Stimulated activated CD4-positive, alpha-beta T cell treated with anti-CD3 and anti-CD28 coated beads, TNF-alpha, amount 100 ng/mL, for 48 hours (primary cell): ENCODE measurements at places on chromosomes 16 and 17.

GRCh38 chr16:86019446-86020047 lies 120.6 kb downstream of the IRF8 start:
- DNase-seq, result no peak

DNA sequence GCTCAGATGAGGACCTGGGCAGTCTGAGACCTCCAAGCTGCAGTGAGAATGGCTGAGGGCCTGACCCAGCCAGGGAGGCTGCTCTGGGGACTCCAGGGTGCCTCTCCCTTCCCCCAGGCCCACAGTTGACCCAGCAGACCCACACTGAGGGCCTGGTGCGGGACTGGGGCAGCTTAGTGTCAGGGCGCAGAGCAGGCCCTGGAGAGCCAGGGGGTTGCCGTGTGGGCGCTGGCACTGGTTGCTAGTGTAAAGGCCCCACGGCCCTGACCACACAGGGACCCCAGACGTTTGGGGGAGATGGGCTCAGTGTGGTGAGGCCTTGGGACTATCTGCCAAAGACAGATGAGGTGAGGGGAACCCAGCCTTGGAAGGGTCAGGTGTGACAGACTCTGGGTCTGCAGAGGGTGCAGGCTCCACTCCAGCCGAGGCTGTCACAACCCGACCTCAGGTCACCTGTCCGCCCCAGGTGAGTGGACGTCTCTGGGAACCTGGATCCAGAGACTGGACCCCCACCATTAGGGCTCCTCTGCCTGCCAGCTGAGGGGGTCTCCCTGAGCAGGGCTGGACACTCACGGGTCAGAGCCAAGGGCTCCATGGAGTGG lies 50.8 kb upstream of the GNG13 start:
- DNase-seq, result no peak

DNA sequence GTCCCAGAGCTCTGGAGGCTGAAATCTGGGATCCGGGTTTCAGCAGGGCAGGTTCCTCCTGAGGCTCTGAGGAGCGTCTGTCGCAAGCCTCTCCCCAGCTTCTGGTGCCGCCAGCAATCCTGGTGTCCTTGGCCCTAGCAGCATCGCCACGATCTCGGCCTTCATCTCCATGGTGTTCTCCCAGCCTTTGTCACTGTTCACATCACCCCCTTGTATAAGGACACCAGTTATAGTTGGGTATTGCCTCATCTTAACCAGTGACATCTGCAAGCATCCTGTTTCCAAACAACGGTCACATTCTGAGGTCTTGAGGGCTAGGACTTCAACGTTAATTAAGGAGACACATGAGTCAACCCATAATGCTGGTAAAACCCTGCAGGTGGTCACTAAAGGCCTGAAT lies 2.8 kb upstream of the PPP1R27 start:
- no peak for DNase-seq

GRCh38 chr17:7132511-7133094 lies 18.0 kb upstream of the ASGR2 start:
- DNase-seq, result peak; percentile 27

- DNase-seq, result no peak
Observed at GRCh38 chr16:84692451-84693214, 7.2 kb upstream of the USP10 start.

DNA sequence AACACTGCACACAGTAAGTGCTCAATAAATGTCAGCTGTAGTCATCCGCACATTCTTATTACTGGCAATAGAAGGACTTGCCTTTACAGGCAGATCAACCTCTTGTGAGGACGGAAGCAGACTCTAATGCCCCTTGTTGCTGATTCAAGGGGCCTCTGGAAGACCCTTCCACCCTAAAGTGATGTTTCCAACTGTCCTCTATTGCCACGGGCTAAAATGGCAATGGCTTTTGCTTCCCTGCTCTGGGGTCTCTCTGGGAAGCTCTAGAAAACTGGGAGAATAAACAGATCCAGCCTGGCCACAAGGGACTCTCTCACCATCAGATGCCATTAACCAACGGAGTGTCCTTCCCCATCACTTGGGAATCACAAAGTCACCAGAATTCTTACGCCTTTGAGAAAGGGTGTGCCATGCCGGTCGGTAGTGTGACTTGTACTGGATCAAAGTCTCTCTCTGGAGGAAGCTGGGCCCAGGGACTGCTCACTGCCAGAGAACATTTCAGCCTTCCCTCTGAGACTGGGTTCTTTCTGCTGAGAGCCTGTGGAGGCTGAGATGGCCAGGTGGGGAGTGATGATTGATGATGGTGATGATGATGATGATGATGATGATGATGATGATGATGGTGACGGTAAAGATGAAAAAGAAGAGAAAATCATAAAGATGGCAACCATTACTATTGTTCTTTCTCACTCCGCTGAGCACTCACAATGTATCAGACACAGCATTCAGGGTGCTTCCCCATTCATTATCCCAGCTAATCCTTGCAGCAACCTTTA lies 146.8 kb downstream of the CYLD start:
- no peak for DNase-seq

DNA sequence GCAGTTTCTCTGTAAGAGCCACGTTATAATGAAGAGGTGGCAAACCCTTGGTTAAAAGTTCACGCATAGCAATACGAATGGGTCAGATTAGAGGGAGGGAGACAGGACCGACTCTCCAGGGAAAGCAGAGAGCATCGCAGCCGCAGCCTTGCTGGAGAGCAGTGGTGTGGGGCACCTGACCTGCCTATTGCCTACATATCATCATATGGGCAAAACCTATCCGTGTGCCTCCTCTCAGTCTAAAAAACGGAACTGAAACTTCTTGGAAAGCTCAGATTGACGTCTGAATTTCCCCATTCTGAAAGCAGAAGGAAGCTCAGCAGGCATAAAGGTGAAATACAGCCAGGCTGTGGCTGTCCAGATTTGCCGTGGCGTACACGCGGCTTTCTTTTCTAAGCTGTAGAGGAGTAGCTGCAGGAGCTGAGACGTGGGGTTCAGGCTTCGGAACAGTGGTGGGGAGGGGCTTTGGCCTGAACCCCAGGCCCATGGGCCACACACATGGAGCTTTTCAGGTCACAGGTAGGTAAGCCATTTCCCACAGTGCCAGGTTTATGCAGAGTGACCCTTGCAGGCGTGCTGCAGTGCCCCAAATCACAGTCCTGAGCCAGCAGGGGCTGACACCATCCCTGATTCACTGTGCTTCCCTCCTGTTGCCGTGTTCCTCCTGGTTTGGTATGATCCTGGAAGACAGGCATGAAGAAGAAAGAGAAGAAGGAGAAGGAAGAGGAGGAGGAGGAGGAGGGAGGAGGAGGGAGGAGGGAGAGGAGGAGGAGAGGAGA lies 41.6 kb upstream of the TNRC6C start:
- DNase-seq, result no peak

- no peak for DNase-seq
Observed at GRCh38 chr16:22001591-22001990, 675 bp upstream of the PDZD9 start.

- no peak for DNase-seq
Observed at GRCh38 chr16:63856537-63856936, 1265.3 kb downstream of the CDH11 start.

- no peak for DNase-seq
Observed at GRCh38 chr17:41762841-41763240, 23.7 kb downstream of the JUP start.

DNA sequence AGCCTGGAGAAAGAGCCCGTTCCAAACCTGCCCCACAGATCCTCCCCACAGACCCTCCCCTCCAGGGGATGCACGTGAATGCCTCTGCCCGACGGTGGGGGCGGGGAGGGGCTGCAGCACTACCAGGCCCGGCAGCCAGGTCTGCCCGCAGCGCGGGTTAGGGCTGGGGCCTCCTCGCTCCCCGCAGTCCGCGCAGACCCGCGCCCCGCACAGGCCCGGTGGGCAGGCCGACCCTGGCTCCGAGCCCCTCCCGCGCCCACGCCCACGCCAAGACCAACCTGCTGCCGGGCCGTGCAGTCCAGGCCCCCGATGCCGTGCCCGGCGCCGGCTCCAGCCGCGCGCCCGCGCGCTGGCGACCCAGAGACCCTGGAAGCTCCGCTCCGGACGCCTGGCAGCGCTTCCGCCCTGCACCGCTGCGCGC lies at the start of gene RPUSD1:
Gene RPUSD1 (minus strand): TSS at position 404 of the 421 bp plus-strand sequence. CDS start 644 bp downstream, outside the sequence.
- DNase-seq, result no peak

DNA sequence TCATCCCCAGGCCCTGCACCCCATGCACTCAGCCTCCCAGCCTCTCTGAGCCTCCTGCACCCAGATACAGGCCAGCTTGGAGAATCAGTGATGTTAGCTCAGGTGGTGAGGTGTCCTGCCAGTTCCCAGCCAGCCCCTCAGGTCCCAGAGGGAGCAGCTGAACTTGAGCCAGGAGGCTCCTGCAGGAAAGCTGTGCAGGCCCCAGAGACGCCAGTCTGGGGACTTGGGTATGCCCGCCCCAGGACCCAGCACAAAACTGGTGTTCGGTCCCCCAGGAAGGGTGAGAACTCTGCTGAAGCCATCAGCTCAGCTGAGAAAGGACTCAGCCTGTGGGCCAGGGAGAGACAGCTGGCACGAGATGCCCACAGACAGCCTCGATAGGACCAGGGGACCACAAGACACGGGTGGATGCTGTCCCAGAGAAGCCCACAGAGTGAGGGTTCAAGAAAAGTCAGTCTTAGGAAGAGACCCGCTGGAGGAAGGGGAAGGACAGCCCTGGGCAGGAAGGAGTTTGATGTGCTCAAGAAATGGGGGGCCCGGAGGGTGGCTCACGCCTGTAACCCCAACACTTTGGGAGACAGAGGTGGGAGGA lies 11.0 kb downstream of the ENDOV start:
- DNase-seq, result no peak

DNA sequence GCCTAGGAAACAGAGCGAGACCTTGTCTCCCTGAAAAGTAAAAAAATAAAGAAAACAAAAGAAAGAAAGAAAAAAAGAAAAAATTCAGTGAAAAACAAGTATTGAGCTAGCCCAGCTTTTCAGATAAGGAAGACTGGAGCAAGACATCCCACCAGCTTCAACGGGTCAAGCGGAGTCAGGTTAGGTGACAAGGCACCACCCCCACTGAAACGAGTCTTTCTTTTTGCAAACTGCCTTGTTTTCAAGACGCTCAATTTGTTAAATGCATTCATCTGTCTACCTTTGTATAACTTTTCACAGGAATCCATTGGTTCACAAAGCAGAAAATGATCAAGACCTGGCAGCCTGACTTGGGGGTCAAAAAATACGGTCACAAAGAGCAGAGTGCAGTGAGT lies 10.7 kb upstream of the AXIN2 start:
- DNase-seq, result no peak

DNA sequence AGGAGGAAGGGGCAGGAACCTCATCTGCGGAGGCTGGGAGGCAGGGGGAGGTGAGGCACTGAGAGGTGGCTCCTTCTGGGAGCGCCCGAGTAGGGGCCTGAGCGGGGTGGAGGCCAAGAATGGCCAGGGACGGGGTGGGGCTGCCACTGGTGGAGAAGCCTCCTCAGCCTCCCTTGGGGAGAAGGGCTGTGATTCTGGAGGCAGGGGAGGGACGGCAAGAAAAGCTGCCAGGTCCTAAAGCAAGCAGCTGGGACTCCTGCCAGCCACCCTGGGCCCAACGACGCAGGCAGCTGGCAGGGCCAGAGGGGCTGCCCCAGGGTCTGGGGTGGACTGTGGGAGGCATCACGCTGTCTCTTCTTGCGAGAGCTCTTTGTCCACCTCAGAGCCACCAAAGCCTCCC lies 12.7 kb upstream of the MLKL start:
- DNase-seq, result no peak

- no peak for DNase-seq
Observed at GRCh38 chr17:19016297-19016696, 11.7 kb upstream of the FAM83G start.

GRCh38 chr17:56599088-56599487 lies 5.6 kb downstream of the NOG start:
- no peak for DNase-seq

GRCh38 chr16:80507538-80507937 lies 33.3 kb upstream of the DYNLRB2 start:
- DNase-seq, result no peak

- no peak for DNase-seq
Observed at GRCh38 chr16:17032332-17032731, 438.4 kb downstream of the XYLT1 start.

- no peak for DNase-seq
Observed at GRCh38 chr17:79970576-79971068, 65.0 kb downstream of the TBC1D16 start.

DNA sequence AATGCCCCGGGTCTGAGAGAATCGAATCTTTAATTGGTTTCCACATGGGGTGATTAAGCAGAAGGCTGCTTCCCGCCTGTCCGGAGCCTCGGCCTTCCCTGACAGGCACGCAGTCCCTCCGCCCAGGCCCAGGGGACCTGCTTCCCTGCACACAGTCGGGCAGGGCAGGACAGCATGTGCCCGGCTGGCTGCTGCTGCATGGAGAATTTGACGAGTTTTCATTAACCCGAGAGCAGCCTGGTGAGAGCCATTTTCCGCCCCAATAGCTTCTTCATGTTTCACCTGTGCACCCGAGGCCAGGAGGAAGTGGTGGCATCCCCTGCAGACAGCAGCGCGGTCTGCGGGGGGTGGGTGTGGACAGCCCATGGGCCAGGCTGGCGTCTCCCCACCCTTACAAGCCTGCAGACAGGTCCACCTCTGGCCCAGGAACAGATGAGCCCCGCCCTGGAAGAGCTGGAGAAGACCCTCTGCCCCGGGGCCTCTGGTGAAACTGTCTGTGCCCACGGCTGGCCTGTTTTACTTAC lies 67.0 kb downstream of the KLHDC4 start:
- DNase-seq, result no peak
